ENCODE measurements at places on chromosomes 3 and 15.

DNA sequence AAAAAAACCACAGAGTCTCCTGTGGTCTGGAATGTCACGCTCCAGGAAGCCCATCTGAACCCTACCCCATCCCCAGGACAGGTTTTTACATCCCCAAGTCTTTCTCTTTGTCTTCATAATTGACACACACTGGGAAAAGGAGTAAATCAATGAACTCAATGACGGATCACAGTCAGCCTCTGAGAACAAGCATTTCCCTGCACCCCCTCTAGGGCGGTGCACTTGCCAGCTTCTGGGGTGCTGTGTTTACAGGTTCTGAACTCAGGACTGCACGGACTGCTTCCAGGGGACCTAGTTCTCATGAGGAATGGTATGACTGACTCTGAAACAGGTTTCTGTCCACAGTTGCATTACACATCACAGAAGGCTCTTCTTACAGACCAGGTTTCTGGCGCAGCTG is 81.1 kb downstream of the NUP210 start:
- DNase-seq: no peak

- DNase-seq: no peak
These were observed 393.6 kb downstream of the OTOL1 start for GRCh38 chr3:161890147-161890625.

DNA sequence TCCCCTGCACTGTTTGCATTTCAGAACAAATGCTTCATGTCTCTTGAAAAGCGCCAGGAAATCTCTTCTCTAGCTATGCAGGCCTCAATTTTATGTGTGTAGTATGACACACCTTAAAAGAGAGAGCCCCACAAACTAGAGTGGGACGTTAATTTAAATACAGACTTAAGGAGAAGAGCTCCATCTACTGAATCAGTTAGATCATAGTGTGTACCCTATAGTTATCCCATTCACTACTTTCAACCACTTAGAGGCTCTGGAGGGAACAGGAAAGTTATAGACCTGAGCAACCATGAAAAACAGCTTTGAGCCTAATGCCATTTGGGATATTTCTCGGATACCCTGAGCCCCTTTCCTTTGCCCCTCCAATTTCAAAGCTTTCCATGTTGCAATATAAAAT is 153.7 kb downstream of the TIGIT start:
- no peak for DNase-seq

GRCh38 chr3:175432376-175433025 is 573.4 kb downstream of the NAALADL2 start:
- no peak for DNase-seq
